Thoracic aorta (tissue), 2 donors: ENCODE measurements at places on chromosomes 3 and 15. TPM values are rescaled to one million over a fixed set of nuclear protein-coding genes. Genes with fewer than 3 reads are reported as not detected.

The SLC22A14 gene
- not detected for total RNA-seq

The CKMT1A gene
- total RNA-seq = not detected

The NTRK3 gene
- 84.9 TPM for total RNA-seq

The HRG gene
- total RNA-seq = not detected

The UROC1 gene
- total RNA-seq = not detected

The TIGIT gene
- total RNA-seq = 0.14 TPM

The LRRC49 gene
- total RNA-seq = 9.4 TPM

The CASR gene
- not detected for total RNA-seq

DNA sequence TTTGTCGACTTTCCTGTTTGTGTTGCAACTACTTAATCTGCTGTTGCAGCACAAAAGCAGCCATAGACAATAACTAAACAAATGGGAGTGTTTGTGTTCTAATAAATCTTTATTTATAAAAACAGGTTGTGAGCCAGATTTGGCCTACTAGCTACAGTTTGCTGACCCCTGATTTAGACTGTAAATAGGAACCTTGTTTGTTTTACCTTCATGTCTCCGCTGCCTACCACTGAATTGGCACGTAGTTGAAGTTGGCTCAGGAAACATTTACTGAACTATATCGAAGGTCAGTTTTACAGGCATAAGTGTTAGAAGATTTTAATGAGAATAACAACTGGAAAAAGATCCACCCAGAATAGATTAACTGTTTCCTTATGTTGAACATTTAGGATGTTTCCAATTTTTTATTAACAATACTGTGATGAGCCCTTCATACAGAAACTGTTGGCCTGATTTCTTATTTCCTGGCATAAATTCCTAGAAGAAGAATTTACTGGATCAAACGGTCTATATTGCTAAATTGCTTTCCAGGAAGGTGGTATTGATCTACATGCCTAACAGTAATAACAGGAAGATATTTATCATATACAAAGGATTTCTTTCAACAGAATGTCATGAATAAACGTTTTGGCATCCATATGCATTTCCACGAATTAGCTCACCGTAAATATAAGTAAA lies 156.2 kb upstream of the NR2E3 start:
- DNase-seq = no peak

DNA sequence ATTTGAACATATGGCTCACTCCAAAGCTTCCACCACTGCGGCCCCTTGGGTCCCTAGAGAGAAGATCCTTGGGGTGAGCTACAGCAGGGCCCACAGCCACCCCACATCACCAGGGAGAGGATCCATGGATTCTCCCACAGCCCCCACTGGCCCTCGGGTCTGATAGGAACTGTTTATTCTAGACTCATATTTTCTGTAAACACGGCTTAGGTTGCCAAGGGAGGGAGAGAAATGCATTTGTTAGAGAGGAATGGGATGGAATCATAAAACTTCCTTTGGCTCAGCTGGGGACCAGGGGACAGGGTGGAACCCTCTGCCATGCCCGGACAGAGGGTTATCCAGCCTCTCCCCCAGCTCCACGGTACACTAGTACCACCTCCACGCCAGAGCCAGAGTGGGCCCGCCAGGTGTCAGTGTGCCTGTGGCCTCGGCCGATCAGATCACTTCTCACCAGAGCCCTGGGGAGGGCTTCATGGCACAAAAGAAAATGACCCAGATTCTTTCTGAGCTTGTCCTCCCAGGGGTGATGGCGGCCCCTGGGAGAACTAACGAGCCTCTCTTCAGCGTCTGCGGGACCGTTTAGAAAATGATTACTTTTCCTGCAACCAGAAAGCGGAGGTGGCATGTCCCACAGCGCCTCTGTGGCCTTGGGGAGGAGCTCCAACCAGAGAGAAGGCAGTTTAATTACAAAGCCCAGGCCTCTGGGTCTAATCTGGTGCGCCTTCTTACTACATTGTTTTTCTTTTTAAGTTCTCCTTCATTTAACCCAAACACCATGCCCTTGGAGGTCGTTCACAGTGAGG lies 33.7 kb downstream of the ADCY5 start:
- no peak for DNase-seq

DNA sequence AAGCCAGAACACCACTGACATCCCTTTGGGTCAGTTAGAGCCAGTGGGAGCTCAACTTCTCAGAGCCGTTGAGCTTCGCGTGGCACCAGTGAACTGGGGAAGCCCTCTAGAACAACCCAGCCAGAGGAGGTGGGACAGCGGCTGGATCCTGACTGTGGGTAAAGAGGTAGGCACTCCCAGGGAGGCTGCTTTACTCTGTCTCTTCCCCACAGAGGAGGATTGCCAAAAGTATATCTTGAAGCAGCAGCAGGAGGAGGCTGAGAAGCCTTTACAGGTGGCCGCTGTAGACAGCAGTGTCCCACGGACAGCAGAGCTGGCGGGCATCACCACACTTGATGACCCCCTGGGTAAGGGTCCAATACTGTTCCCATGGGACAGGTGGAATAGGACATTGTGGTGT lies 1.2 kb downstream of the MYD88 start:
- DNase-seq = no peak

GRCh38 chr3:57383838-57384237 lies 91.4 kb upstream of the ASB14 start:
- DNase-seq = no peak

DNA sequence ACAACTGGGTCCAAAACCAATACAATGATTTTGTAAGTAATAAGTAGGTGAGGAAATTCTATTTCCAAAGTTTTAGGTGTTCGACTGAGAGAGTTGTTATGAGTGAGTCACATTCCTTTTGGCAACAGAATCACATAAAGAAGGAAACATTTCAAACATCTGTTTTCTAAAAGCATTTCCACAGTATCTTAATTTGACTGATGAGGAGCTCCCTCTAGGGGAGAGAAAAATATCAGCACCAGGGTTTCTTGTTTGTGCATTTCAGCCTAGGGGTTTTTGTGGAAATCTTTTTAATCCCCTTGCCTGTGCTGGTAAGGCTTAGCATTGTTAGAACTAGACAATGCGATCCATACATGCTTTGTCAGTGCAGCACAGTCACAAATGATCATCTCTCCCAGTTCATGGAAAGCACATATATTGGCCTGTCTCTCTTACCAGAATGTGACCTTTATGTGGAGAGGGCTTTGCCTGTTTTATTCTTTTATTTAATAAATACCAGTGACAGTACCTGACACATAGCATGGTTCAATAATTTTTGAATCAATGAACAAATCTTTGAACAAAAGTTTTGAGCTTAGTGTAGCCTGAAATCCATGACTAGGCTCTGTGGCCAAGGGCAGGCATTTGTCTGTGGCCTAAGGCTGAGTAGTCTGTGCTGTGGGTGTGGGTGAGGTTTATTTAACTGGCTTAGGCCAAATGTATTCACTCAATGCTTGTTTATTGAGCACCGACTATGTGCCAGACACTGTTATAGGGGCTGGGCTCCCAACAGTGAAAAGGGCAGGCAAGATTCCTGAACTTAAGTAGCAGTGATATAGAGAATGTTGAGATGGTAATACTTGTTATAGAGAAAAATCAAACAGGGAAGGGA lies 21.1 kb upstream of the IQCF6 start:
- no peak for DNase-seq

DNA sequence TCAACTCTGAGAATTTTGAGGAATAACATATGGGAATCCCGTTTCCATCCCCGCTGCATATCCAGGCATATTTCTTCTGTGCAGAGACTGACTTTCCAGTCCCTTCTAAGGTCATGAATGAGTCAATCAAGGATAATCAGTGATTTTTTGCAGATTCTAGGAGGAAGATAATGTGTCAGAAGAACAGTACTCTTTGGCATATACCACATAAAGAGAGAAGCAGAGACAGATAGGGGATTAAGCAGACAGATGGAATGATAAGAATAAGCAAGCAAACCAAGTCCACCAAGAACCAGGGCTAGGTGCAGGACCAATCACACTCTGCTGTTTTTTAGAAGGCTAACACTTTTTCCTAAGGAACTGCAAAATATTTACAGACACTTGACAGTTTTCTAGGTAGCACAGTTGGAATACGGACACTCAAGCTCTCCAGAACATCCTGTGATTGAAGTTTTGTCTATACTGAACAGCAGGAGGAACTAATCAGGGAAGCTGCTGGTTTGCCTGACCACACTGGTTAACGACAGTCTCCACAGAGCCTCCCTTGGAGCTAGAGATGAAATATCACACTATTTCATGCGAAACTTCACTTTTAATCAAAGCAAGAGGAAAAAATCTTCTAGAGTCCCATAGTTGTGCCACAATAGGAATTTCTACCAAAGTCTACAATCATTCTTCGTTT lies 450.0 kb upstream of the KCNMB2 start:
- DNase-seq = no peak

- no peak for DNase-seq
These were observed 159.8 kb upstream of the CTDSPL start for GRCh38 chr3:37701734-37702433.

DNA sequence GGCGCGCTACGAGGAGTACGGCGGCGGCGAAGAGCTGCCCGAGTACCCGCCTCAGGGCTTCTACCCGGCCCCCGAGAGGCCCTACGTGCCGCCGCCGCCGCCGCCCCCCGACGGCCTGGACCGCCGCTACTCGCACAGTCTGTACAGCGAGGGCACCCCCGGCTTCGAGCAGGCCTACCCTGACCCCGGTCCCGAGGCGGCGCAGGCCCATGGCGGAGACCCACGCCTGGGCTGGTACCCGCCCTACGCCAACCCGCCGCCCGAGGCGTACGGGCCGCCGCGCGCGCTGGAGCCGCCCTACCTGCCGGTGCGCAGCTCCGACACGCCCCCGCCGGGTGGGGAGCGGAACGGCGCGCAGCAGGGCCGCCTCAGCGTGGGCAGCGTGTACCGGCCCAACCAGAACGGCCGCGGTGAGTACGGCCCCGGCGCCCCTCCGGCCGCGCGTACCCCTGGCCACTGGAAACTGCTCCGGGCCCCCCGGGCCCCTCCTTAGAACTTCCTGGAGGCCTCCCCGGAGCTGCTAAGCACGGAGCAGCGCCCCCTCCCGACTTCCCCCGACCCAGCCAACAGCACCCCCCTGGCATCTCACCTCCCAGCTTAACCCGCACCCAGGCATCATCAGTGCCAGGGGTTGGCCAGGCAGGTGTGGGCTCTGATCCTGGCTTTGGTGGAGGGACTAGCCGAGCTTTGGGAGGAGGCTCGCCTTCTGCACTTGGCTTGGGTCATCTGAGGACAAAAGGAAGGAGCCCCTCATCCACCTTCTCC lies 1.4 kb downstream of the LOXL1 start:
- DNase-seq = no peak

GRCh38 chr15:26971271-26972018 lies 464 bp downstream of the GABRG3 start:
- DNase-seq = no peak

GRCh38 chr3:139312959-139313358 lies 30.9 kb upstream of the MRPS22 start:
- no peak for DNase-seq

DNA sequence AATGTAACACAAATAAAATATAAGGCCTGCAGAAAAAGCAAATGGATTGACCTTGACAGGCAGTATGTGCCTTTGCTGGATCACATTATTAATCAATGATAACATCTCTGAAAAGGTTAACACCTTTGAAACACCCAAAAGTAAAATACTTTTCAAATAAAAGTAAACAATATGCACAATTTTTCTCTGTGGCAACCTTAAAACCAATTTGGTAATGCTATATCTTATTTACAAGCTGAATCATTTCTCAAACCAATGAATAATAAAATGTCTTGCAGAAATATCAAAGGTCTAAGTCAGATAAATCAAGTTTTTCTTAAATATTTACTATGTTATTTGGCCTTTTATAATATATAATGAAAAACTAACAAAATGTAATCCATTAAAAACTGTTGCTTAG lies 1018.7 kb downstream of the ROBO1 start:
- DNase-seq = no peak

GRCh38 chr3:195154793-195155535 lies 116.0 kb downstream of the XXYLT1 start:
- DNase-seq = peak; percentile 32

GRCh38 chr3:110973263-110973895 lies 98.2 kb upstream of the NECTIN3 start:
- DNase-seq = no peak

DNA sequence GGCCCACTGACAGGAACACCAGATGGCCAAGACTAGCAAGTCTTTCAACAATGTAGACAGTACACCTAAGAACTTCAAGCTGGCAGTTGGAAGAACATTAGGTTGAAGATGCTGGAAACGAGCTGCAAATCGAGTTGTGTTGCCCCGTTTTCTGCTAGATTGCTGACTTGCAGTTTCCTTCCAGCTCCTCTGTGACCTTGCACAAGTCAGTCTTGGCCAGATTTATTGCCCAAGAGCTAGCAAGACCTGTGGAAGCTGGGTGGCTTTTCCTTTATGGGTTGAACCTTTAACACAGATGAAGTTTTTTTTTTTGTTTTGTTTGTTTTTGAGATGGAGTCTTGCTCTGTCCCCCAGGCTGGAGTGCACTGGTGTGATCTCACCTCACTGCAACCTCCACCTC lies 2.9 kb upstream of the RBM6 start:
- DNase-seq = no peak

- DNase-seq = no peak
These were observed at the start of gene GAP43 for GRCh38 chr3:115623044-115623868. Gene GAP43, plus strand, starts transcription at chr3:115623510. Its CDS starts 180 bp downstream, at chr3:115623690.

- no peak for DNase-seq
These were observed 31.3 kb upstream of the SPTBN5 start for GRCh38 chr15:41925086-41925608.

DNA sequence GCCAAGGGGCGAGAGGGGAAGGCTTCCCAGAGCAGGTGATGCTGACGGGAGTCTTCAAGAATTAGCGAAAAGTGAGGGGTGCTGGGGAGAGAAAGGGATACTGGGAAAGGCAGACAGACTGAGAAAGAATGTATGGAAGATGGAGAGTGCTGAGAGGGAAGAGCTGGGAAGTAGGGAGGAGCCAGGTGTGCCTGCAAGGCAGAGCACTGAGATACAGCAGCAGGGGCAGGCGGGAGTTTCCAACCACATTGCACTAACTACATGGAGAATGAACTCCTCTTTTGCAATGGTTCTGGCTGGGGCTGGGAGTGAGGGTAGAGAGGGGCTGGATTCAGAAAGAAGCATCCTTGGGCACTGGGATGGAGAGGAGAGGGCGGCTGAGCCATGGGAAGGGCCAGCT lies 16.0 kb upstream of the CRABP1 start:
- no peak for DNase-seq

GRCh38 chr15:88448991-88449461 lies 18.2 kb downstream of the MRPL46 start:
- DNase-seq = no peak

- DNase-seq = no peak
These were observed 126.2 kb upstream of the PTX3 start for GRCh38 chr3:157310329-157311052.

DNA sequence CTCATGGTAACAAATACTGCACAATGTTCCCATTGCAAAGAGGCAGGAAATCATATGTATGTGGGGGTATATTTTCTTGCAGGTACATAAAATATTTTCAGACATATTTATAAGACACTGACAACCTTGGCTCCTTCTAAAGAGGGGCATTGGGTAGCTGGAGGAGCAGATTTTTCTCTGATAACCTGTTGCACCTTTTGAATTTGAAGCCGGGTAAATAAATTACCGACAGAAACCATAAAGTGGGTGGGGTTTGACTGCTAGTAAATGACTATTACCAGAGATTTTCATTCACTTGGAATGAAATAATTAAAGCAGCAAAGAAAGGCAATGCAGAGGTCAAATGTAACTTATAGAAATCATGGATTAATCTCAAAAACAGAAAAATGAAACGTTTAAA lies 19.2 kb downstream of the LHFPL4 start:
- DNase-seq = no peak
